ENCODE measurements at places on chromosomes 2 and 18. TPM values are rescaled to one million over a fixed set of nuclear protein-coding genes. Genes with fewer than 3 reads are reported as not detected.

SLC40A1 gene
- polyA plus RNA-seq, result 304 TPM

GKN1 gene
- polyA plus RNA-seq, result not detected

TUBA3D gene
- 0.99 TPM for polyA plus RNA-seq

STON1 gene
- polyA plus RNA-seq, result 10.1 TPM

IL36B gene
- polyA plus RNA-seq, result not detected

CNTNAP5 gene
- 2.2 TPM for polyA plus RNA-seq

CNDP1 gene
- 0.27 TPM for polyA plus RNA-seq

DSG4 gene
- polyA plus RNA-seq, result 0.04 TPM

CCDC85A gene
- 1.0 TPM for polyA plus RNA-seq

CTLA4 gene
- 0.33 TPM for polyA plus RNA-seq

DNA sequence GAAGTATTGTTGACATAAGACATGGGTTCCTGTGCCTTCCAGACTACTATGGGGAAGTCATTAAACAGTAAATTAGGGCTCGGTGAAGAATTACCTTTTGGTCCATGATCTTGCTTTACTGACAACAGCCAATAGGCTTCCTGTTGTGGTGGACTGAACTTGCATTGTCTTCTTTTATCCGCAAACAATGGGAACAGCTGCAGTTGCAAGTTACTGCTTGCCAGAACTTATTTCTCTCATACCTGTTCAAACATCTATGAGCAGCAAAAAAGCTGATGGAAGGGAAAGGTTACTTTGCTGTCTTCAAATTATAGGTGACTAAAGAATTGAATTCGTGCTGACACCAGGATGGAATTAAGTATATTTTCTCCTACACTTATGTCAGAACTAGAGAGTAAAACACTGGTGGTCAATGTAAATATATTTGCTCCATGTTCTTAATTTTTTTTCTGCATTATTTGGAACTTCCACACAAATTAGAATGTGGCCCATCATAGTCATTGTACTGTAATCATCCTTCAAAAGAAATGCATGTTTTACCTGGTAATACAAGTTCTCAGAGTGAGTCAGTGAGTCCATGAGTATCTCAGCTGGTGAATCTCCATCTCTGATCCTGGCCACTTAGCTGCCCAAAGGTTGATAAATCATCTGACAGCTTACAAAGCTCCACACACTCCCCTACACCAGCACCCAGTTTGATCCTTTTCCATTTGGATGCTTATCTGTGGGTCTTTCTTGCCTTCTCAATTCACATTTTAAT is 37.3 kb upstream of the RNF152 start:
- DNase-seq, result no peak
- H3K4me3 ChIP-seq, result no peak overlapping the region
- no peaks in the 10 kb centered on the region for H3K27me3 ChIP-seq
- H3K27ac ChIP-seq, result no peak overlapping the region
- no peaks in the 10 kb centered on the region for H3K36me3 ChIP-seq
- H3K4me1 ChIP-seq, result no peaks in the 10 kb centered on the region

DNA sequence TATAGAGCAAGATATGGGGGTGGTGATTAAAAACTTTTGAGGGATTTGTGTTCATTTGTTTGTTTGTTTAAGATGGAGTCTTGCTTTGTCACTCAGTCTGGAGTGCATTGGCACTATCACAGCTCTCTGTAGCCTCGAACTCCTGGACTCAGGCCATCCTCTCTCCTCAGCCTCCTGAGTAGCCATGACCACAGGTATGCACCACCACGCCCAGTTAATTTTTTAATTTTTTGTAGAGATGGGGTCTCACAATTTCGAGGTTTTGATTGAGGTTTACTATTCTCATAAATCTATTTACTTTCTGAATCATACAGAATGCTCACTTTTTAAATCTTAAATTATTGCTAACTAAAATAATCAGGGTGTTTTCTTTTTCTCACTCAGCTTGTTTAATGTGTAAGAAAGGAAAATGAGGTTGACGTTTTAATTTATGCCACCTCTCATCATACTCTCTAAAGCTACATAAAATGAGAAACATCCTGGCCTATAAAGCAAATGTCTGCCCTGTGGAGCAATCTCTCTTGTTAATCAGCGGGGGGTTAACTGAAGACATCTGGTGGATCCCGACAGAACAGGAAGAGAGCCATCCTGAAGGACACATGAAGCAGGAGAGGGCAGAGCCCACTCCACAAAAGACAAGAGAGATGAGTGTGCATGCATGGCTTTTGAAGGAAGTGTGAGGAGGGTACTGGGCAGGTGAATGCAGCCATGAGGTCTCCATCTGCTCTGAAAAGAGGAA is 589.1 kb upstream of the SLC8A1 start:
- no peak overlapping the region for H3K4me3 ChIP-seq
- H3K4me1 ChIP-seq, result no peaks in the 10 kb centered on the region
- no peaks in the 10 kb centered on the region for H3K36me3 ChIP-seq

DNA sequence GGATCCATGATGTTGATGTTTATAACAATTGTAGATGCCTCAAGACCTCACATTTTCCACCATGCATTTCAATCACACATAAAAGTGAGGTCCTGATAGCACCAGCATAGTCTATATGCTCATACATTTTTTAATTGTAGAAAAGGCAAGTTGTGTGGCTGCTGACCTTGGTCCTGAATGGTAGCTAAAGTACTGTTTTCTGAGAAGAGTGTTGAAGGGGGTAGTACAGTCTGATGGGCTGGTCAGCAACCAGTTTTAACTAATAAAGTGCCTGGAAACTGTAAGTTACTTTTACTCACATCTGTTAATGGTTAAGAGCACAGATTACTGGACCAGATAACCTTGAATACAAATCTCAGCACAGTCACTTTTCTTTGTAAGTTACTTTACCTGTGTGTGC is 15.9 kb downstream of the ZNF638 start:
- H3K36me3 ChIP-seq, result peaks cover 31% of the 10 kb centered on the region
- no peaks in the 10 kb centered on the region for H3K27me3 ChIP-seq
- DNase-seq, result peak; percentile 13
- no peaks in the 10 kb centered on the region for H3K4me1 ChIP-seq
- H3K27ac ChIP-seq, result no peak overlapping the region

DNA sequence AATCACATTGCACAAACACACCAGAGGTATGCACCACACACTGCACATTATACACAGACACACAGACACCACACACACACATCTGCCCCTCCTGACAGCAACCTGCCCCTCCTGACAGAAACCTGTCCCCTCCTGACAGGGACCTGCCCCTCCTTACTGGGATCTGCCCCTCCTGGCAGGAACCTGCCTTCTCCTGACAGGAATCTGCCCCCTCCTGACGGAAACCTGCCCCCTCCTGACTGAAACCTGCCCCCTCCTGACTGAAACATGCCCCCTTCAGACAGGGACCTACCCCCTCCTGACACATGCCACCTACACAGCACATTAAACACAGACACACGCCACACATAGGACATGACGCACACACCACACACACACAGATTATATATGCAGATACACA is 88.9 kb downstream of the PXDN start:
- no peaks in the 10 kb centered on the region for H3K4me1 ChIP-seq
- peaks cover 23% of the 10 kb centered on the region for H3K36me3 ChIP-seq
- no peaks in the 10 kb centered on the region for H3K27me3 ChIP-seq
- H3K27ac ChIP-seq, result no peak overlapping the region
- H3K4me3 ChIP-seq, result no peak overlapping the region

DNA sequence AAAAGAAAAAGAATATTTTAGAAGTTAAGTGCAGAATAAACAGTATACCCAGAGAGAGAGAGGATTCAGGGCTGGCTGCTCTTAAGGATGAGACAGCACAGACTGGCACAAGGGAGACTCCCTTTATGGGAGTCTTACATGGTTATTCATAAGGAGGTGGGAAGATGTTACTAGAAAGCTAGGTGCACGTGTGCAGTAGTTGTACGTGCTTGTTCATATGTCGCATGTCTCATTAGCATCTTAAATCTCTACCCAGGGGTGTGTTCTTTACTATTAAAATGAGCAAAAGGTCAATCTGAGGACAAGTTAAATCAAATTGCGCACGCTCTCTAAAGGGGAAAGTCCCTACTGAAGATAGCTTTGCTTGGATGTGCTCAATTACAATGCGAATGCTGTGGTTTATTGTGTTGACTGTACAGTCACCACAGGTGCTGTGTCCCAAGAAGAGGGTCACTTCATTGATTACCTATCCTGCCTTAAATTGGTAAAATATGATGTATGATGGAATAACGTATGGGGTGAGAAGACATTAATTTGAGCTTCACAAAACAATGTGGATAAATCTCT is 368.0 kb upstream of the SPHKAP start:
- no peaks in the 10 kb centered on the region for H3K27me3 ChIP-seq
- no peaks in the 10 kb centered on the region for H3K4me1 ChIP-seq
- no peak for DNase-seq
- no peak overlapping the region for H3K4me3 ChIP-seq

DNA sequence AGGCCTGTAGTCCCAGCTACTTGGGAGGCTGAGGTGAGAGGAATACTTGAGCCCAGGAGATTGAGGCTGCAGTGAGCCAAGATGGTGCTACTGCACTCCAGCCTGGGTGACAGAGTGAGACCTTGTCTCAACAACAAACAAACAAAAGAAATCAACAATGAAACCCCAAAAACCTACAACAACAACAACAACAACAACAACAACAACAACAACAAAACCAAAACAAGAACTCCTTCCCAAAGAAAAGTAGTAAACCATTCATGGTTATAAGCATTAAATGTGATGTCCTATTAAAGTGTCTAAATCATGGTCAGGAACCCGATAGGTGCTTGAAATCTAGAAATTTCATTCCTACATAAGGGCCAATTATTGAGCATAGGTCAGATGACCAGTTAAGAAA is 13.5 kb upstream of the IL1R1 start:
- no peak for DNase-seq
- H3K27ac ChIP-seq, result no peak overlapping the region
- H3K36me3 ChIP-seq, result no peaks in the 10 kb centered on the region
- no peak overlapping the region for H3K4me3 ChIP-seq

- H3K36me3 ChIP-seq, result no peaks in the 10 kb centered on the region
- H3K4me3 ChIP-seq, result no peak overlapping the region
- no peaks in the 10 kb centered on the region for H3K27me3 ChIP-seq
- H3K4me1 ChIP-seq, result no peaks in the 10 kb centered on the region
- no peak overlapping the region for H3K27ac ChIP-seq
- no peak for DNase-seq
Observed at GRCh38 chr18:73614812-73615211, 532.8 kb downstream of the FBXO15 start.

DNA sequence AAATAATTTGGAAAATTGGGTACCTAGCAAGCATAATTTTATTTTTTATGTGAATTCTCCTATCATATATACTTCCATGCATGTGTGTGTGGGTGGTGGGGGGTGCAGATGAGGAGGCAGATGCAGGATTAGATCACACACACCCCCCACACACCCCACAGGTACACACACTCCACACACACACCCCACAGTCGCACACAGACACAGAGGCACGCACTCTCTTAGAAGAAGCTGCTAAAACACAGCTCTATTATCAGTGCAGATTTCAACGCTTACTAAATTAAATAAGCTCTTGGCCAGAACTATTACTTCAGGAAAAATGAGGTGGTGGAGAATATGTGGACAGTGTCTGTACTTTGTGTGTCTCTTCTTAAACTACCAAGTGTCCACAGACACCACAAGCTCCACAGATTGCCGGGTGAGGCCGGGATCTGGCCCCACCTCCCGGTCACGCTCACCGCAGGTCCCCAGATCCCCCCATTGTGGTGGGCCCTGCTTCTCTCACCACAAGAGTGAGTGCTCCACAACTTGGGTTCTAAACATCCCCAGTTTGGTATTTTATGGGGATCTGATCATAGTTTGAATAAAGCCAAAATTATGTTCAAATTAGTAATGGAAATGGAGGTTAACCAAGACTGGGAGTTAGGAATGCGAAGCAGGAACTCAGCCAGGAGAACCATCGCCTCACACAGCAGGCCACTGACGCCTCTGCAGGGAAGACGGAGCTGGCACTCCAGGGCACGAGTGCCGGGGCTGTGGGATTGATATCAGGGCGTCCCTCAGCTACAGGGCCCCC is 102.1 kb downstream of the PXDN start:
- H3K36me3 ChIP-seq, result peaks cover 20% of the 10 kb centered on the region
- no peak for DNase-seq

- H3K27me3 ChIP-seq, result no peaks in the 10 kb centered on the region
- H3K4me3 ChIP-seq, result no peak overlapping the region
- no peak overlapping the region for H3K27ac ChIP-seq
- H3K4me1 ChIP-seq, result peaks cover 4% of the 10 kb centered on the region
Observed at GRCh38 chr2:241817126-241817820, 8.3 kb downstream of the NEU4 start.

- DNase-seq, result peak; percentile 11
- no peaks in the 10 kb centered on the region for H3K36me3 ChIP-seq
- no peak overlapping the region for H3K27ac ChIP-seq
- H3K27me3 ChIP-seq, result no peaks in the 10 kb centered on the region
Observed at GRCh38 chr2:21438949-21439348, 315.2 kb downstream of the TDRD15 start.

DNA sequence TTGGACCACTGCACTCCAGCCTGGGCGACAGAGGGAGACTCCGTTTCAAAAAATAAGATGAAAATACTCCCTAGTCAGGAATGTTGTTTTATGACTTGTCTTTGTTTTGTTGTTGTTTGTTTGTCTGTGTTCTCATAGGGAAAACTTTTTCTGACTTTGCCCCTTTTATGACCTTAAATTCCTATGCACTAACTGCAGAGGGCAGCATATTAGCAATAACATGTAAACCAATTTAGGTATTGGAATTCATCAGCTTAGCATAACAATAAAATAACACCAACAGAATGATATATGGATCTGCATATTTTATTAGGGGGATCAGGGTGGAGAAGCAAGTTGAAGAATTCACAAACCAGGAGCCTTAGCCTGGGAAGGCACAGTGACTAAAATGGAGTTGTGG is 631.5 kb downstream of the SUCLG1 start:
- H3K27ac ChIP-seq, result no peak overlapping the region
- H3K36me3 ChIP-seq, result no peaks in the 10 kb centered on the region
- H3K27me3 ChIP-seq, result no peaks in the 10 kb centered on the region
- no peak overlapping the region for H3K4me3 ChIP-seq
- DNase-seq, result no peak
- no peaks in the 10 kb centered on the region for H3K4me1 ChIP-seq

DNA sequence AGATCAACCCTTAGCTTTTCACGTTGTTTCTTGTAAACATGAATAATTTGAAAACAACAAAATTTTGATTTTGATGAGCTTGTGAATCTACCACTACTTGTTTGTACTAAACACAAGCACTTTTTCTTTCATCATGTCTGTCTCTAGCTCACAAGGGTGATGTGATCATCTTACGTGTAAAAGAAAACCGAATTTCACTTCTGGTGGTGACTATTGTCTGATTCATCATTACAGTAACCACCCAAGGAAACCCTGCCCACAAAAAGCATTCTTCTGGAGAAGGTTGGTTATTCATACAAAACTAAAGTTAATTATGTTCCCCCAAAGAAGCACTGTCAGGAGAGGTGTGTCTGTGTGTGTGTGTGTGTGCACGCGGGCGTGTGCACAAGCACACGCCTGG is 285.4 kb downstream of the ZNF516 start:
- no peak overlapping the region for H3K4me3 ChIP-seq
- H3K27me3 ChIP-seq, result no peaks in the 10 kb centered on the region
- no peak overlapping the region for H3K27ac ChIP-seq
- no peaks in the 10 kb centered on the region for H3K4me1 ChIP-seq
- no peak for DNase-seq

- H3K36me3 ChIP-seq, result no peaks in the 10 kb centered on the region
- no peak overlapping the region for H3K4me3 ChIP-seq
- H3K27ac ChIP-seq, result no peak overlapping the region
- no peaks in the 10 kb centered on the region for H3K4me1 ChIP-seq
- no peaks in the 10 kb centered on the region for H3K27me3 ChIP-seq
Observed at GRCh38 chr2:30691948-30692828, 115.1 kb downstream of the CAPN13 start.

- H3K4me3 ChIP-seq, result no peak overlapping the region
- no peak for DNase-seq
- H3K36me3 ChIP-seq, result no peaks in the 10 kb centered on the region
- H3K4me1 ChIP-seq, result no peaks in the 10 kb centered on the region
- no peak overlapping the region for H3K27ac ChIP-seq
- no peaks in the 10 kb centered on the region for H3K27me3 ChIP-seq
Observed at GRCh38 chr18:53534695-53535094, 689.8 kb downstream of the MBD2 start.
